Esophagus muscularis mucosa (tissue), 4 donors: ENCODE measurements at places on chromosomes 12 and 14.

GRCh38 chr14:51092965-51093364 is 1.9 kb downstream of the TRIM9 start:
- no peak for DNase-seq

GRCh38 chr14:105647784-105648608 is 121.6 kb downstream of the TMEM121 start:
- no peak for DNase-seq

DNA sequence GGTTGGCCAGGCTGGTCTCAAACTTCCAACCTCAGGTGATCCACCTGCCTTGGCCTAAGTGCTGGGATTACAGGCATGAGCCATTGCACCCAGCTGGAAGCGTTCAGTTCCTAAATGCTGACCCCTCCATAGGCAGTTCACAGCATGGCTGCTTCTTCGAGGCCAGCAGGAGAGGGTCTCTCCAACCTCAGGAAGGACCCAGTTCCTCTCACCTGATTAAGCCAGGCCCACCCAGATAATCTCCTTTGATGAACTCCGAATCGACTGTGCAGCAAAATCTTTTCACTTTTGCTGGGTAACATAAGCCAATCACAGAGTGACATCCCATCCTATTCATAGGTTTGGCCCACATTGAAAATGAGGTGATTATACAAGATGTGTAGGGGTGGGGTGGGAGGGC is 165.1 kb downstream of the ADCK1 start:
- DNase-seq = no peak

GRCh38 chr12:102957339-102958050 is at the start of gene ASCL1:
TSS of gene ASCL1 (plus strand) at chr12:102957674. CDS start at chr12:102958245, 571 bp downstream.
- no peak for DNase-seq

DNA sequence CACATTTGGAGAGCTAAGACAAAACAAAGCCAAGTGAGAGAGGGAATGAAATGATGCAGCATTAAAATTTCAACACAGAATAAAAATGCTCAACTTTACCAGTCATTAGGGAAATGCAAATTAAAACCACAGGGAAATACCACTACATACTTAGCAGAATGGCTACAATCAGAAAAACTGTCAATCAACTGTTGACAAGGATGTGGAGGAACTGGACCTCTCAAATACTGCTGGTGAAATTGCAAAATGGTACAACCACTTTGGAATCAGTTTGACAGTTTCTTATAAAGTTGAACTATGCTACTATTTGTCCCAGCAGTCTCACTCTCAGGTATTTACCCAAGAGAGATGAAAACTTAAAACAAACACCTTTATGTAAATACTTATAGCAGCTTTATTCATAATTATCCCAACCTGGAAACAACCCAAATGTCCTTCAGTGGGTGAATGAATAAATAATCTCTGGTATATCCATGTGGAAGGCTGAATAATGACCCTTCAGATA is 43.8 kb upstream of the KTN1 start:
- no peak for DNase-seq

DNA sequence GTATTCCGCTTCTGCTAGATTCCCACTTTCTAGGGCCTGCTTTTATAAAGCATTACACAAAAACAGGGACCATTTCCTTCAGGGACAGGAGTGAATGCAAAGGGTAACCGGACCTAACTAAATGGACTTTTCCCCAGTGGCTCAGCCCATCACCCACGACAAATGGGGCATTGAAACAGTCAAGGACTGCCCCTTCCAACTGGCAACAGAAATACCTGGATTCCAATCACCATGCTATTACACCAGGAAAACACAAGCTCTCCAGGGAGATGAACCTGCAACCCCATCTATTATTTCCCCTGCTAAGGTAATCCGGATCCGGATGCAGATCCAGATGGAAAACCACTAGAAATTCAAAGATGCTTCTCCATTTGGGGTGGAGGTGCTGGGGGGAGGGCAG is 1.0 kb downstream of the MPHOSPH9 start:
- no peak for DNase-seq

- no peak for DNase-seq
Observed at GRCh38 chr12:92088805-92089204, 56.8 kb downstream of the BTG1 start.

DNA sequence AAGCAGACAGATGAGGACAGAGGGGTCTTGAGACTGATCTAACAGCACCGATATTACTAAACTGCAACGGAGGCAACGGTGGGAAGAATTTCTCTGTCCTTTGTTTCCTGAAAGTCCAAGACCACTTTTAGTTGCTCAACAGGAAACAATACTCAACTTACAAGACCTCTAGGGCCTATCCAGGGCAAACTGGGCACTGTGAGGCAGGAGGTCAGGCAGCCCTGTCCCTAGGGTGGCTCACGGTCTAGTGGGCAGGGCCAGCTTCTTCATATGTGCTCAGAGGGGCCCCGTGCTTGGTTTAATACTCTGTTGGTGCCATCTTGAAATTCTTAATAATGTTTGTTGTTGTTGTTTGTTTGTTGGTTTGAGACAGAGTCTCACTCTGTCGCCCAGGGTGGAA is 14.2 kb downstream of the SSH1 start:
- DNase-seq = no peak
